Body of pancreas (tissue), 4 donors: ENCODE measurements at places on chromosomes 1 and 21.

DNA sequence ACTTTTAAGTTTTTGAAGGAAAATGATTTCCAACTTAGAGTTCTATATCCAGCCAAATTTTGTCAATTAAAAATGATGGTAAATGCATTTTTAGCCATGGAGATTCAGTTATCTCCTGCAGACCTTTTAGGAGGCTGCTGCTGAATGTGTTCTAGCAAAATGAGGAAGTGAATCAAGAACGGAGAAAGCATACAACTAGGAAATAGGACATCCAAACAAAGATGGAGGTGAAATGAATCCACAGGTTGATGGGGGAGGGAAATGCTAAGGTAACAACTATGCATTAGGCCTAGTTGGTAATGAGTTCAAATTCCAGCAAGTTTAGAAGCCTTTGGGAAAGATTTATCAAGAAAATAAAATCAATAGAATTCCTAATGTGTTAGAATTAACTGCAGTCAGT lies 80.5 kb downstream of the FNBP1L start:
- no peak for DNase-seq

DNA sequence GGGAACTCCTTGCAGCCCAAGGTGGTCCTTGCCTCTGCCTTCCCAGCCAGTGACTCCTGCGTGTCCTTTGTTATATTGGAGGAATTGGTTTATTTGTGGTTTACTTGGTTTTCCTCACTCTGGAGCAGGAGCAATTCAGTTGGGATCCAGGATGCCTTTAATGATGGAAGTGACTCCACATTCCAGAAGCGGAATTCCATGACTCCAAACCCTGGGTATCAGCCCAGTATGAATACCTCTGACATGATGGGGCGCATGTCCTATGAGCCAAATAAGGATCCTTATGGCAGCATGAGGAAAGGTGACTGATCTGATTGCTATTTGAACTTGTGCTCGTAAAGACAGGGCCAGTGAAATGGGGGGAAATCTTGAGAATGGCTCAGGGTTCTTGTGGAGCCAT lies 15.1 kb upstream of the PIGV start:
- DNase-seq: no peak

DNA sequence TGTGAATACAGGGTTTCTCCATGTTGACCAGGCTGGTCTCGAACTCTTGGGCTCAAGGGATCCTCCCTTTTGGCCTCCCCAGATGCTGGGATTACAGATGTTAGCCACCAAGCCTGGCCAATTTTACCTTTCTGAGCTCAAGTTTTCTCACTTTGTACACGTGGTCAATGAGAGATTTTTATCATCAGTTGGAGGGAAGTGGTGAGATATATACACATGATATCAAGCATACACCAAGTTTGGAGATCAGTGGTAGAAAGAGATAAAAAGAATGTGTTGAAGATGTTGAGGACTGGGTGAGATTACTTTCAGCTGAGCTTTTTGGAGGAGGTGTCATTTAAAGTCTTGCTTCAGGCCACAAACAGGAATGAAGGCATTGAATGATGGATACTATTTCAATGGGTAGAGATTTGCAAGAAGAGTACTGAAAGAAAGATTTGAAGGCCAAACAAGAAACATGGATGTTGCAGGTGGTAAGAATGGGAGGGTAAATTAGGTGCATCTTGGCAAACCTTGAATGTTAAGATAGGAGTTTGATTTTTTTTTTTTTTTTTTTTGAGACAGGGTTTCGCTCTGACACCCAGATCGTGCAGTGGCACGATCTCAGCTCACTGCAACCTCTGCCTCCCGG lies 3.0 kb upstream of the SESN2 start:
- no peak for DNase-seq

GRCh38 chr1:206502812-206503211 lies 4.5 kb upstream of the RASSF5 start:
- no peak for DNase-seq

DNA sequence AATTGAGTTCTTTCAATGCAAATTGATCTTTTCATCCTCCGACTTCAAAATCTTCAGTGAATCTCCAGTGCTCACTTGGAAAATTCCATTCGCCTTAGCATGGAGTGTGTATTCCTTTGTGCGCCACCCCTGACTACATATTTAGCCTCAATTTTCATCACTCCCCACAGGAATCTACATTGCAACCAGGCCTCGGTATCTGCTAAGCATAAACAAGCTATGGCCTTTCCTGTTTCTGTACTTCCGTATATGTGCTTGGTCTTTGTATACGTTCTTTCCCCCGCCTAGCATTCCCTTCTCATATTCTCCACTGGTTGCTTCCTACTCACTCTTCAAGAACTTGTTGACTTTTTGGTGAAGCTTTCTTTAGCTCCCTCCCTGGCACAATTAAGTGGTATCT lies 470.8 kb downstream of the LMO4 start:
- DNase-seq: no peak

- DNase-seq: peak; percentile 67
Measured at GRCh38 chr1:46489638-46490405, at the start of gene DMBX1. Gene DMBX1 (plus strand): TSS chr1:46489836. CDS start chr1:46507011, 17,175 bp downstream.

DNA sequence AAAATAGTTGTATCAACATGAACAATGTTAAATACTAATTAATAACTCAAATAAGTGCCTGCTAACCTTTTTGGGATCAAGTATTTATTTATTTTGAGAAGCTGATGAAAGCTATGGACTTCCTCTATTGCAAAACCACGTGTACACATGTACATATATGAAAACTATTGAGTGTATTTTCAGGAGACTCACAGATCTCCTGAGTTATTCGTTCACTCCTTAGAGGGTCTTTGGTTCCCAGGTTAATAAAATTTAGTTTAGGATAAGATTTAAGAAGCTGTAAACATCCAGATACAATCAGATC lies 130.5 kb downstream of the DISC1 start:
- no peak for DNase-seq

- DNase-seq: peak; percentile 63
Measured at GRCh38 chr1:84103197-84103992, 40.7 kb upstream of the PRKACB start.
